Smooth muscle cell of the brain vasculature (primary cell): ENCODE measurements at places on chromosomes 2 and 18.

GRCh38 chr18:43393174-43393573 lies 115.9 kb upstream of the SYT4 start:
- DNase-seq: no peak

DNA sequence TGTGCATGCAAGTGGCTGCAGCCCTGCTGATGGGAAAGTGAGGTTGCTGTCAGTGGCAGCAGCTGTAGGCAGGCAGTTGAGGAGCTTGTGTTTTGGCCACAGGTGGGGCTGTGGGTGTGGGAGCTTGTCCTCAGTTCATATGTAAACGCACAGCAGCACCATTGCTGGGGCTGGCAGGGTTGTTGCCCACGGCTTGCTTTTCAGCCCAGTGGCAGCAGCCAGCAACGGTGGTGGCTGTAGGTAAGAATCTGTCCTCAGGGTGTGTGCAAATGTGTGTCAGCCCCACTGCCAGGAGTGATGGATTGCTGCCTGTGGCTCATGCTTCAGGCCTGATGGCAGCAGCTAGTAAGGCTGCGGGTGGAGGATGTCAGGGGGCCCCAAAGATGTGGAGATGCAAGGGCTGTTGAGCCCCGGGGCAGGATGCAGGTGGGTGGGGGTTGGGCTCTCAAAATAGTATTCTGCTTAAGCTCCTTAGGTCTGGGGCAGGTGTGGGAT lies 141.3 kb upstream of the THUMPD2 start:
- DNase-seq: no peak

GRCh38 chr2:174846941-174847938 lies 83.0 kb upstream of the CHRNA1 start:
- DNase-seq: peak; percentile 60

DNA sequence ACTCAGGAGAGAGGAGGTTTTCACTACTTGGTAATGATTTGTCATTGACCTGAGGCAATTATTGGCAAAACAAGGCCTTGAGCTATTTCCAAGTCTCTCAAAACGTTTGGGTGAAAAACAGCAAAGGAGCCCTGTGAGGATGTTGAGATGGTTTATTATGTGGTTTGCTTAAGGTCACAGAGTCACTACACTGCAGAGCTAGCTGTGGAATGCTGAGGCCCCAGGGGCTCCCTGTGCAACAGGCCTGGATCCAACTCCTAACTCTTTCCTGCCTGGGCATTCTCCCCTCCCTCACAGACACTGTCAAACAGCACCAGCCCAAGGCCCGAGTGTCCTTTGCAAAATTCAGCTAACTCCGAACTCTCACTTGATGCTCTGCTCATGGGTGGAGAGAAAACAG lies 754.6 kb upstream of the SOX11 start:
- DNase-seq: peak; percentile 47

GRCh38 chr18:7256618-7257425 lies 25.9 kb downstream of the LRRC30 start:
- no peak for DNase-seq

GRCh38 chr2:198913394-198914152 lies 544.2 kb downstream of the SATB2 start:
- DNase-seq: no peak
